Activated CD4-positive, alpha-beta T cell treated with anti-CD3 and anti-CD28 coated beads, Interleukin-2, amount 10 ng/mL, durations not matched to agents 24 days and 14 days (primary cell): ENCODE measurements at places on chromosomes 3 and 15. TPM values are rescaled to one million over a fixed set of nuclear protein-coding genes. Genes with fewer than 3 reads are reported as not detected.

GRCh38 chr3:34312684-34313083, 514.3 kb downstream of the PDCD6IP start:
- DNase-seq: no peak

GRCh38 chr3:172461530-172462138, 13.4 kb upstream of the GHSR start:
- DNase-seq: no peak

DNA sequence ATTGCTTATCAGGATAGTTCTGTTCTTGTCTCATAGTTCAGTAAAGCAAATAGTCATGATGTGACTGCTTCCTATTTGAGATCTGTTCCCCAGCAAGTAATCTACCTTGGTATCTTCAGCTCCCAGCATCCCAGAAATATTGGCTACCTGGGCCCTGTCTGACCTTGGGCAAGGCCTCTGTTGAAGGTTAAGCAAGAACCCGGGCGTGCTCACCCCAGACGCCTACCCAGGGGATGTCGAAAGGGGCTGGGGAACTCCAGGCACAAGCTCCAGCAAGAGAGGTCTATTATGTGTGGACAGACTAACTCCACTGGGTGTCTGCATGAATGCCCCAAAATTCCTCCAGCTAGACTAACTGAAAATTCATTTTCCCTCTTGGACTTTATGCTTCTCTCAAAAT, 37.3 kb upstream of the IGF1R start:
- DNase-seq: peak; percentile 32

DNA sequence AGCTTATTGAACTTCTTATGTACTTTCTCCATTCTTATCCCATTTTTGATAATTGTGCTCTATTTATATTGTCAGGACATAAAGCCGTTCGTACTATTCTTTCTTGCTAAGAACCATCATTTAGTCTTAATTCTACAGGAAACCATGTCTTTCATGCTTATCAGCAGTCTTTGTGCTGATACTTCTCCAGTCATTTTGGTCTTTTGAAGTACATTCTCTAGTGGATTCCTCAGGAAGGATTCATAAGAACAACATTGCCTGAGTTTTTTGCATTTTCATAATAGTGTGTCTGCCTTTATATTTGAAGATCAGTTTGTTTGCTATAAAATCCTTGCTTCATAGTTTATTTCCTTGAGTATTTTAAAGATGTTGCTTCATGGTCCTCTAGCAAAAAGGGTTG, 126.6 kb upstream of the NEO1 start:
- DNase-seq: no peak

The ESYT3 gene
- total RNA-seq: 0.17 and 0.23 TPM in 2 replicates

The TMEM43 gene
- 38.7 and 39.4 TPM in 2 replicates for total RNA-seq
